ENCODE measurements at places on chromosomes 11 and 22. TPM values are rescaled to one million over a fixed set of nuclear protein-coding genes. Genes with fewer than 3 reads are reported as not detected.
A peak's percentile ranks its signal among the peaks of the same experiment; 100 is the strongest.

GRCh38 chr11:15027956-15028355 is 45.4 kb upstream of the CALCB start:
- no peak for DNase-seq

The WNT7B gene
- 0.64 TPM for total RNA-seq

The SCUBE1 gene
- not detected for total RNA-seq

DNA sequence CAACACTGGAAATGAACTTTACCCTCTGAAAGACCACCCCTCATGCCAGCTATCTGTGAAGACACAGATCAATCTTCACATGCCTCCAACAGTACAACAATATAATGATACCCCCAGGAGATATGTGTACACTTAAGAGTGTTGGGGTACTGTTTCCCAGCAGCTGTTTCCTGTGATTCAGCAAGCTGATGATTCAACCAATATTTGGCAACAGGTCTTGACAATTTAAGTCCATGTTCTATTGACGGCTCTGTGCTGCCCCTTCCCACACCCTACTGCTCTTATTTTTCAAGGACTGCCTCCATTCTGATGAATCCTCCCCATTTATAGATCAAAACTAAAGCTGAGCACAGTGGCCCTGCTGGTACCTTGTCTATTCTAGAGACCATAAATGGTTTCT is 6.6 kb downstream of the SNX19 start:
- DNase-seq, result peak; percentile 85

GRCh38 chr11:16347928-16348685 is 8.2 kb downstream of the SOX6 start:
- no peak for DNase-seq

DNA sequence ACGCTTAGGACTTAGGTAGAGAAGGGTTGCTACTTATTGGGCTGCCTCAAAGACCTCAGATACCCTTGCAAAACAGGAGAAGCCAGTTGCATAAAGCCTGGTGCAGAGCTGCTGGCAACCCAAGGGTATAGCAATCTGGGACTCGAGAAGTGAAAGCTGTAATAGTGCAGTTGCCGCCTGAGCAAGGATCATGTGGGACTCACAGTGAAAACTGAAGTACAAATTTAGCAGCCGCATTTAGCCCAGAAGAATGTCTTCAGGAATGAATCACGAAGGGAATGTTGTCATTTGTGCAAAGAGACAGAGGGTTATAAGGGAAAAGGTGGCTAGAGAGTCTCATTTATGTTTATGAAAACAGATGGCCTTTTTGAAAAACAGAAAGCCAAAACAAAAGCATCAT is 267.2 kb downstream of the TENM4 start:
- peak; percentile 70 for DNase-seq

GRCh38 chr11:34268906-34269430 is 88.8 kb downstream of the ABTB2 start:
- DNase-seq, result no peak

The CRYBB3 gene
- not detected for total RNA-seq

The RFPL1 gene
- total RNA-seq, result not detected

- no peak for DNase-seq
Observed at GRCh38 chr11:8375460-8375859, 111.8 kb upstream of the LMO1 start.

DNA sequence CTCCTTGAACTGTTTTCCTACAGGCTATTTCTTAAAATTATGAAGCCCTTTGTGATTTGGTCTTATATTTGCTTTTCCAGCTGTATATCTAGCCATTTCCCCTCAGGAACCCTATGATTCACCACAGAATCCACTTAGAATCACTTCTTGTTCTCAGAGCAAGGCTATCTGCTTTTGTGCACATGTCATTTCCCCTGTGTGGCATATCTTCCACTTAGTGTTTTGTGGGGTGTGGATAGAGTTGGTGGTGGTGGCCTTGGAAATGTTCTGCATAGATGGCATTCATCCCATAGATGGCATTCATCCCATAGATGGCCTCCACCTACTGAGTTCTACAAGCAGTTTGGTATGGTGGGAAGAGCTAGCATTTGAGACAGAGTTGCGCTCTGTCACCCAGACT is 44.7 kb downstream of the SWAP70 start:
- DNase-seq, result no peak

- DNase-seq, result no peak
Observed at GRCh38 chr22:21835378-21835777, 32.1 kb downstream of the MAPK1 start.

DNA sequence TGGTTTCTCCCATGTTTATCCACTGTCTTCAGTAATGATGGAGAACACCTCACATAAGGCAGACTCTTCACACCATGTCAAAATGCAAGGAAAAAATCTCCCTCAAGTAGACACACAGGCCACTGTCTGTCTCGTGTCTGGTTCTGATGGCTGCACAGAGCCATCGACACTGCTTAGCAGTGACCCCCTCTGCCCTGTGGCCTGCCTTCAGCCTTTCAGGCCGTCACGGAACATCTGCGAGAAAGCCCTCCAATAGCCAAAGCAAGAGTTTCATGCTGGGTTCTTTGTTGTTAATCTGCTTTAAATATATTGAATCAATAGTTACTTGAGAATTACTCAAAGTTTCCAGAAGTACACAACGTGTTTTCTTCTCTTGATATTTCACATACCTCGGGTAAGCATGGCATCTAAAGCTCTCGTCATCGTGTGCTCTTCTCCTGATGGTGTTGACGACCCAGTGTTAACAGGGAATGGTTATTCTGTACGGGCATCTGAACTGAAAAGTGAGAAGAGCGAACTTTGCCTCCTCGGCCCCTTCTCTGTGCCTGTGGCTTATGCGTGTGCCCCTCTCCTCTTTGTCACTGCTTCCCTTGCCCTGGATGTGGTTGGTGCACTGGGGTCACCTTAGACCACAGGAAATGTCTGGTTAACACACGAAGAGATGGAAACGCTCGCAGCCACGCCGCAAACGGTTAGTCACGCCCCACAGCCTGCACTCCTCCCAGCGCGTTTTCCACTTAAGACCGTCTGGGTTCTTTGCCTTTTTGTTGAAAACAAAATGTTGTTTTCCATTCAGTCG is 33.4 kb upstream of the CTTN start:
- no peak for DNase-seq

DNA sequence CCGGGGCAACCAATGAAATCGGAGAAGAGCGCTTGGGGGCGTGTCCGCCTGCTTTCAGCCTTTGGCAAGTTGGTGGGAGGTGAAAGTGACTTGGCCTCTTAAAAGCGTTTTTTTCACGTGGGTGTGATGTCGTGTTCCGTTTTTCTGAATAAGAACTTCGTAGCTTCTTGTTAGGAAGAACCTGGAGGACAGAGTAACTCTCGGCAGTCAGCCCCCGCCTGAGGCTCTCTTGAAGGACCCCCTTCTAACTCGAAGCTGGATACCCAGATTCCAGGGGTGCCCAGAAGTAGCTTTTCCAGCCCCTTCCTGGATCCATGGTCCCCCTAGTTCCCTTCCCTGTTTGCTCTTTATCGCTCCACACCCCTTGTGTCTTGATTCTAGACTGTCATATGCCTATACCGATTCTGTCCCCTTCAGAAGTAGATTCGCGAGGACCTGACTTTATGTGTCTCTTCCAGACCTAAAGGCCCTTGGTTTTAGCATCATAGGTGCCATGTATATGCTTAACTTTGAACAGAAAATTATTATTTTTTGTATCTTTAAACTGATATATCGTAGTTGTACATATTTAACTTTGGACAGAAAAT is 915 bp upstream of the OSBP start:
- no peak for DNase-seq

- no peak for DNase-seq
Observed at GRCh38 chr22:17242641-17243040, 23.4 kb upstream of the ADA2 start.

DNA sequence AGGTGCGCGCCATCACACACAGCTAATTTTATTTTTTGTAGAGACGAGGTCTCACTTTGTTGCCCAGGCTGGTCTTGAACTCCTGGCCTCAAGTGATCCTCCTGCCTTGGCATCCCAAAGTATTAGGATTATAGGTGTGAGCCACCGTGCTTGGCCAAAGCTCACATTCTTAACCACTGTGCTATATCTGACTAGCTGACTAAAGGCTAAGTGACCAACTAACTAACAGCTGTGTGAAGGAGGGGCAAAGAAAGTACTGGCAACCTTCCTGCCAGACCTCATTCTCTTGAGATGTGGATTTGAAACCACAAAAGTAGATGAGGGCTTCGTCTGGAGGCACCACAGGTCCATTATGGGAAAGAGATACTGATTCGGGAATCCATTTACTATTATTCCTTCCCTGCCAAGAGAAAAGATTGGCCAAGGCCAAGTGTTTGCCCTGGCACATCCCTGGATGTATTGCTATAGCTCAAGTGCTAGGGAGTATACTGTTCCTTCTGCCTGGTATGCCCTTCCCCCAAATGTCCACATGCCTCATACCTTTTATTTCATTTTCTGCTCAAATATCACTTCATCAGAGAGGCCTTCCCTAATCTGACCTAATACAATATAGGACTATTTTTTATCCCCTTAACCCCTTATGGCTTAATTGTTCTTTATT is 52.7 kb upstream of the RRM1 start:
- no peak for DNase-seq

The CTTN gene
- 406 TPM for total RNA-seq

The APOA4 gene
- total RNA-seq, result not detected

- peak; percentile 93 for DNase-seq
Observed at GRCh38 chr11:69352715-69353319, 58.9 kb downstream of the MYEOV start.

DNA sequence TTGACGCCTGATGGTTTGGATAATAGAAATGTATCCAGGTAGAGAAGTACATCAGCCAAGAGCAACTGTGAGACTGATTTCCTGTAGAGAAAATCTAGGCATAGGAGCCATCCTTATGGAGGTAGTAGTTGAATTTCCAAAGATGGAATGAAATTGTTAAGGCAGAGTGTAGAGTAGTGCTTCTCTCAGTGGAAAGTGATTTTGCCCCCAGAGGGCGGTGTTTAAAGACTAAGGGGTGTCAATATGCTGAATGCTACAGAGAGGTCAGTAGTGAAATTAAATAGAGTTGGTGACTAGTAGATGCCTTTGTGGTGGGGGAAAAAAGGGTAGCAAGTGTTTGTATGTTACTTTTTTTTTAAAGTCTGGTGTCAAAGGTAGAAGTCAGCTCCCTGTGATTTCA is 54.5 kb downstream of the TRIM44 start:
- DNase-seq, result no peak

The FGF19 gene
- total RNA-seq, result not detected

- no peak for DNase-seq
Observed at GRCh38 chr22:34847072-34847471, 218.9 kb upstream of the ISX start.

- no peak for DNase-seq
Observed at GRCh38 chr11:68021167-68021787, 9.2 kb upstream of the NDUFS8 start.

- no peak for DNase-seq
Observed at GRCh38 chr11:103543456-103543855, 434.2 kb downstream of the DYNC2H1 start.

GRCh38 chr22:49901457-49901856 is 16.8 kb downstream of the ALG12 start:
- DNase-seq, result no peak

GRCh38 chr22:21945453-21946261 is 7.0 kb downstream of the PPM1F start:
- DNase-seq, result no peak

The MRGPRX4 gene
- not detected for total RNA-seq

The VSIG10L2 gene
- total RNA-seq, result not detected

DNA sequence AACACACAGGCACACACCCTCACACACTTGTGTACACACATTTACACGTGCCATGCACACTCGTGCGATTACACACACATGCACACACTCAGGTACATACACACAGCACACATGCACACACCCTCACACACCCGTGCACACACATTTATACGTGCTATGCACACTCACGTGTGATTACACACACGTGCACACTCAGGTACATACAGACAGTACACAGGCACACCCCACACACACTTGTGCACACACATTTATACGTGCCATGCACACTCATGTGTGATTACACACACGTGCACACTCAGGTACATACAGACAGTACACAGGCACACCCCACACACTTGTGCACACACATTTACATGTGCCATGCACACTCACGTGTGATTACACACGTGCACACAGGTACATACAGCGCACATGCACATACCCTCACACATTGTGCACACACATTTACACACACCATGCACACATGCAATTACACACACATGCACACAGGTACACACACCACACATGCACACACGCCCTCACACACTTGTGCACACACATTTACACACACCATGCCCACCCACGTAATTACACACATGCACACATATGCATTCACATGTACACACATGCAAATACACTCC is 4.6 kb downstream of the IFITM10 start:
- no peak for DNase-seq

The MMP8 gene
- total RNA-seq, result under 0.01 TPM

The RTN4RL2 gene
- total RNA-seq, result not detected

The CAPN1 gene
- 133 TPM for total RNA-seq

DNA sequence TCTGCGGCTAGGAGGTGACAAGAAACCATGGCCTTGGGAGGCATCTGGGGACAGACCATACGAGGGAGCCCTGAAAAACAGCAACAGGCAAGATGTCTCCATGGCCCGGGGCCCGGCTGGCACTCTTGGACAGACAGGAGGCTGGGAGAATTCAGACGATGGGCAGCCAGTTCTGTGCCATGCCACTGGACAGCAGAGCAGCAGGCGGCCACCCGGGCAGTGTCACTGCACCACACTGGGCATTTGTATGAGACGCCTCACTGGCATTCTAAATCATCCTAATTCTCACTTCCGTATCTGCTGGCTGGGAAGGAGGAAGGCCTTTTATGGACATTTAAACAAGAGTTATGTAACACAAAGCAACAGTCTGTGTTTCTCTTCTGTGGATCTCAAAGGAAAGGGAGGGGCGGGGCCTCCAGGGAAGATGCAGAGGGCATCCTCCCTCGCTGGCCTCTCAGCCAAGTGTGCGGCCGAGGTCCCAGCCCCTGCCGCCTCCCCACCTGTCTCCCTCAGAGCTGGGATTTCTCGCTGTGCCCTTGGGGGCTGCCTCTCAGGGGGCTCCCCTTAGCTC is 350.3 kb downstream of the SHANK2 start:
- peak; percentile 29 for DNase-seq

GRCh38 chr11:34184505-34185015 is 79.1 kb downstream of the NAT10 start:
- no peak for DNase-seq

All from fibroblast of villous mesenchyme (primary cell).